Chondrocyte (in vitro differentiated cells): ENCODE measurements at places on chromosomes 6 and 20. TPM values are rescaled to one million over a fixed set of nuclear protein-coding genes. Genes with fewer than 3 reads are reported as not detected.

DLK2 gene
- 0.29 to 1.3 TPM (median 1.1 TPM) in 3 replicates for total RNA-seq

FAXC gene
- total RNA-seq: 6.8 to 9.7 TPM (median 8.0 TPM) in 3 replicates

GRCh38 chr6:126721581-126722160 lies 381.8 kb downstream of the CENPW start:
- DNase-seq: no peak
- no peaks in the 10 kb centered on the region for H3K36me3 ChIP-seq
- H3K27me3 ChIP-seq: peaks cover 1% of the 10 kb centered on the region
- H3K4me3 ChIP-seq: no peak overlapping the region
- H3K4me1 ChIP-seq: peaks cover 14% of the 10 kb centered on the region

DNA sequence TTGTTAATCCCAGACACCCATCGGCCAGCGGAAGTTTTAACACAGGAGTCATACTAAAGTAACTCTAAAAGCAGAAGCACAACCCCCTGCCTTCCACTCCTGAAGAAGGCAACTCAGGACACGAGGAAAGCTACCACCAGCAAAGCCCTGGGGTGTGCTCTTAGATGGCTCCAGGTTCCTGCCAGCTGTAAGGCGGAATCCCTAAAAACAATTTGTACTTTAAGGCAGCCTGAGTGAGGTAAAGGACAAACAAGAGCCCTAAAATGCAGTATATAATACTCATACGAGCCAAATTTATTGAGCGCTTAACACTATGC lies 8.7 kb downstream of the NDRG3 start:
- no peak overlapping the region for H3K4me3 ChIP-seq
- no peak for DNase-seq
- H3K36me3 ChIP-seq: no peaks in the 10 kb centered on the region
- H3K27me3 ChIP-seq: no peaks in the 10 kb centered on the region
- peaks cover 7% of the 10 kb centered on the region for H3K4me1 ChIP-seq
- no peak overlapping the region for H3K27ac ChIP-seq

COL11A2 gene
- total RNA-seq: 2.8 to 10.0 TPM (median 10.0 TPM) in 3 replicates

PDYN gene
- total RNA-seq: not detected in 3 replicates

DNA sequence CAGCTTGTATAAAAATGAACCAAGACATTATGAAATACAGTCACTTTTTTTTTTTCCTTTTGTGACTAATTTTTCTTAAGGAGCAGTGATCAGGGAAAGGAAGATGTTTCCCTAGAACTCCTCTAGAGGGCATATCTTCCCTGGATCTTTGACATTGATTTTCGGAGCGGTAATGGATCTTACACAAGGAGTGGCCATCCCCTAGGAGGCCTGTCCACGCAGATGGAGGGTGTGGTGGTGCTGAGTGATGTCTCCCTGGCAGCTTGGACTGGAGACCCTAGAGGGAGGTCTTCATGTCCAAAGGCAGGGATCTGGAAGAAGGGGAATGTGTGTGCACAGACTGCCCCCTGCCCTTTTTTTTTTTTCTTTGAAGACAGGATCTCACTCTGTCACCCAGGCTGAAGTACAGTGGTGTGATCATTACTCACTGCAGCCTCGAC lies 7.0 kb upstream of the KIFC1 start:
- no peak overlapping the region for H3K27ac ChIP-seq
- H3K4me3 ChIP-seq: no peak overlapping the region
- DNase-seq: no peak

- DNase-seq: no peak
- H3K27me3 ChIP-seq: no peaks in the 10 kb centered on the region
- H3K4me3 ChIP-seq: no peak overlapping the region
- H3K4me1 ChIP-seq: peaks cover 42% of the 10 kb centered on the region
Measured at GRCh38 chr20:24779131-24779530, 169.9 kb upstream of the CST7 start.

DDO gene
- not detected in 3 replicates for total RNA-seq

- DNase-seq: no peak
- peaks cover 7% of the 10 kb centered on the region for H3K4me1 ChIP-seq
- no peak overlapping the region for H3K27ac ChIP-seq
- no peak overlapping the region for H3K4me3 ChIP-seq
Measured at GRCh38 chr20:1477896-1478490, 11.3 kb upstream of the NSFL1C start.

DNA sequence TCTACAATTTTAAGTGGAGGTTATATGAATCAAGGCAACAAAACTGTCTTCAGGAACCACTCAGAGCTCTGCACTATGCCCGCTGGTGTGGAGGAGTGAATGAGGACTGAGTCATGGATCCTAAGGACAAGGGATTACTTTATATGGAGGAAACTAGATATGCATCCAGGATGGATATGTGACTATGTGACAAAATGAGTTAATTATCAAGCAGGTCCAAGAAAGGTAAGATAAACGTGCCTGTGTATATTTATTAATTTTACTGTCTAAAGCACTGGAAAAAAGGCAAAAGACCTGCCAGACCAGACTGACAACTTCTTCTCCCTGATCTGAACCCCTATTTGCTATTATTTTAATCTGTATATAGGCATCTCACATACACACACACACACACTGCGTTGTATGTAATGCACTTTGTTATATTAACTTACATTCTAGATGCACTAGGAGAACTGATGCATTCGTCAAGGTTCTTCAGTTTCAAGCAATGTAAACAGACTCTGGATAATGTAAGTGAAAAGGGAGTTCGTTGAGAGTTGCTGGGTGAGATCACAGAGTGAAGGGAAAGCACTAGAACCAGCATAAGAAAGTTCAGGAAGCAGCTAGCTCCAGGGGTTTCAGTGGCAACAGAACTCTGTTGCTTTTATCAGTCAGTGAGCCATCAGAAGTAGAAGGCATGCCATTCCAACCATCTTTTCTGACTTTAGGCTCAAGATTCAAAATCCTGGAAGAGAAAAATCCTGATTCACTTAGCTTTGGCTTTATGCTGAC lies 26.4 kb upstream of the ADGRG6 start:
- H3K4me3 ChIP-seq: no peak overlapping the region
- H3K27me3 ChIP-seq: no peaks in the 10 kb centered on the region
- H3K27ac ChIP-seq: peak overlapping the region; percentile 15
- peaks cover 26% of the 10 kb centered on the region for H3K4me1 ChIP-seq

DNA sequence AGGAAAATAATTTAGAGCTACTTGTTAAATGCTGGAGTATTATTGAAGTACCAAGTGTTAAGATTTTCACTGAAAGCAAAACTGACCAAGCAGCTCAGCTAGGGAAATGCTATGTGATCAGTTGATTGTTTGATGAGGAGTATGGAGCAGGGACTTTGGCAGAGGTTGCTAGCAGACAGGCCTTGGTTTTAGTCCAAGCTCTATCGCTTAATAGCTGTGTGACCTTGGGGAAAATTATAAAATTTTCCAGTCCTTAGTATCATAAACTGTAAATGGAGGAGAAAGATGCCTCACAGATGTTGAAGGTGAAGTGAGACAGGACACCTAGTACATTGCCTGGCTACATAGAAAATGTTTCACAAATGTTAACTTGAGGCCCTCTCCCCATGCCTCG lies 136.6 kb downstream of the MTHFD1L start:
- H3K4me1 ChIP-seq: peaks cover 37% of the 10 kb centered on the region
- H3K27me3 ChIP-seq: no peaks in the 10 kb centered on the region
- no peak for DNase-seq
- no peak overlapping the region for H3K27ac ChIP-seq
- H3K36me3 ChIP-seq: peaks cover 7% of the 10 kb centered on the region

- no peaks in the 10 kb centered on the region for H3K36me3 ChIP-seq
- no peak overlapping the region for H3K4me3 ChIP-seq
- DNase-seq: no peak
- H3K27me3 ChIP-seq: peaks cover 1% of the 10 kb centered on the region
- no peak overlapping the region for H3K27ac ChIP-seq
Measured at GRCh38 chr6:54910431-54910884, 63.9 kb downstream of the FAM83B start.

- no peak overlapping the region for H3K4me3 ChIP-seq
- no peaks in the 10 kb centered on the region for H3K4me1 ChIP-seq
- no peaks in the 10 kb centered on the region for H3K27me3 ChIP-seq
- DNase-seq: no peak
- no peak overlapping the region for H3K27ac ChIP-seq
Measured at GRCh38 chr6:163866192-163866591, 451.7 kb downstream of the QKI start.

HFE gene
- 6.1 to 7.5 TPM (median 6.4 TPM) in 3 replicates for total RNA-seq

- peaks cover 22% of the 10 kb centered on the region for H3K4me1 ChIP-seq
- H3K36me3 ChIP-seq: no peaks in the 10 kb centered on the region
- no peak overlapping the region for H3K4me3 ChIP-seq
- no peak for DNase-seq
- H3K27me3 ChIP-seq: no peaks in the 10 kb centered on the region
Measured at GRCh38 chr6:137823826-137824555, 43.1 kb upstream of the TNFAIP3 start.

GRCh38 chr20:2042400-2042799 lies 48.5 kb upstream of the PDYN start:
- H3K27me3 ChIP-seq: peaks cover 14% of the 10 kb centered on the region
- no peaks in the 10 kb centered on the region for H3K36me3 ChIP-seq
- H3K27ac ChIP-seq: no peak overlapping the region
- no peak overlapping the region for H3K4me3 ChIP-seq

DNA sequence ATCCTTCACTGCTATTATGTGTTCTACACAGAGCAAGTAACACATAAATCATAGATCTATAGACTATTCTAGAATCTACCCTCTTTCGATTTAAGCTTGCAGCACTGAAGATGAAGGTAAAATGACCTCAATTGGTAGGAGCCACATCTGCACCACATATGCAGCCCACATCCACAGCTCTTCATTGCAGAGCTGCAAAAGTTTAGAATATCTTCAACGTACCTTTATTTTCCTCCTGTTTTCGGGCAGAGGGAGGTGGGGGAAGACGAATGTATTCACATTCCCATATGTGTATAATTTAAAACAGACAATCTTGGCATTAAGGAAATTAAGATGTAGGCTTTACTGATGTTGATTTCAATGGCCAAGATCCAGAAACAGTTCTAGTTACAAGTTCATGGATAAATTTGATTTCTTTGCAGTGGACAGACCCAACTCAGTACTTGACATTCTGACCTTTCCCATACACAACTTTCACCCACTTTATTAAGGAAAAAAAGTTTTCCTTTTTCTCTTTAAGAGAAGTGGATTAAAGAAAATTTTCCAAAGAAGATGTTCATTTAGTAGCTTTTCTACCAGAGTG lies 14.0 kb downstream of the EPB41L2 start:
- peaks cover 6% of the 10 kb centered on the region for H3K36me3 ChIP-seq
- no peak overlapping the region for H3K27ac ChIP-seq
- H3K4me1 ChIP-seq: peaks cover 31% of the 10 kb centered on the region
- H3K4me3 ChIP-seq: no peak overlapping the region

DNA sequence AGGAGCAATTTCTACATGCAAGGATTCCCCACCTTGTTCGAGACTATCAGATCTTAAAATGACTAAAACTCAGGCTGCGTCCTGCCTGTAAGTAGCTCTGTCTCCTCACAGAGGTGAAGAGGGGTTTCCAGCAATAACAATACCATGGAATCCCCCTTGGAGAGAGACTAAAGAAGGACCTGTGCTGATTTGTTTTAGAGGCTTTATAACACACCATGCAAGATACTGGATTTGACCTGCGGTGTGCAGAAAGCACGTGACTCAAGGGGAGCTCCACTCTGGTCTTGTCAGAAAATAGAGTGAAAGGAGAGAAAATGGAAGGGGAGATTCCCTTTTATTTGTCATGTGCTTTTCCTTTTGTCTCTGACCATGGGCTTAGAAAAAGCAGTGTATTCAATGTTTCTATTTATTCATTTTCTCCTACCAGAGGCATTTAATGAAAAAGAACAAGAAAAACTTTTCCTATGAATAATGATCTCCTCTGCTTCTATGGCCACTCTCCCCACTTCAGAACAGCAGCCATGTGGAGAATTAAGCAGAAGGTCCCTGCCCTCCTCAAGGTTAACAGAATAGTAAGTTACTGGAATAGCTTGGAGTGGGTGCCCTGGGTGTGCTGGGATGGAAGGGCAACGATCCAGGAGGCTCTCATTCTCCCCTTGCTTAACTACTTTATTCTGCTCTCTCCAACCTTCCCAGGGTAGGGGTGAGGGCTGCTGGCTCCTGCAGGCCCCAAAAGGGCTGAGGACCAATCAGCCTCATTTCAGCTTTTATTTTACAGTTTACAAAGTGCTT lies 19.2 kb upstream of the MRPS10 start:
- peaks cover 3% of the 10 kb centered on the region for H3K4me1 ChIP-seq
- peaks cover 3% of the 10 kb centered on the region for H3K36me3 ChIP-seq
- H3K4me3 ChIP-seq: no peak overlapping the region
- no peaks in the 10 kb centered on the region for H3K27me3 ChIP-seq
- no peak overlapping the region for H3K27ac ChIP-seq
- peak; percentile 37 for DNase-seq

GRCh38 chr6:12909833-12910232 lies 193.3 kb downstream of the PHACTR1 start:
- H3K4me1 ChIP-seq: no peaks in the 10 kb centered on the region
- H3K27me3 ChIP-seq: peaks cover 27% of the 10 kb centered on the region
- H3K27ac ChIP-seq: no peak overlapping the region
- DNase-seq: no peak
- H3K4me3 ChIP-seq: no peak overlapping the region

DNA sequence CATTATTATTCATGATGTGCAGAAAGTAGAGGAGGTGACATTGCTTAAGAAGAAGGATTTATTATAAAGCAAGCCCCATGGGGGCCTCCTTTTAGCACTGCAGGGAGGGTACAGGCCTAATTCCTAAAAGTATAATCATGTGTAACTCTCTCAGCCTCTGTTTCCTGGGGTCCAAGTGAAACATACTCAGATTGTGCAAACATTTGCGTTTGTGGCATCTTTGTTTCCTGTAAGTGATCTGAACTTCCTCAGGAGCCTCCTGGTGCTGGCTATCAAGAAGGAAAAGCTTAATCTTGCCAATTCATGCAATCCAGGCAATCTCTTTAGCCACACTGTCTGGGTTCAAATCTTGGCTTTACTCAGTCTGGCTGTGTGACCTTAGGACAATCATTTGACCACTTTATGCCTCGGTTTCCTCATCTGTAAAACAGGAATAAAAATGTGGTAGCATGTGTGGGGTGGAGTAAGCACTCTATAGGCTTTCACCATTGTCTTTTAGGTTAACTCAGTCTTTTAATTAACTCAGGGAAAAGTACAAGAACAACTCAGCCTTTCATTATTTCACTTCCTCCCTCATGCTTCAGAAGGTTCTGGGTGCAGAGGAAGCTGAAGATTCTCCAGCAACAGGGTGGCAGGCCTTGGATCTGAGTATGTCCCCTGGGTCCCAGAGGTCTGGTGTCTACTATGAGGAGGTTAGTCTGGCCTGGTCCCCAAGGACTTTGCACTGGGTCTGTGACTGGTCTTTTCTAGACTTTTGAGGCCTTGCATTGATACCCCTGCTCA lies 831 bp upstream of the SIRPB2 start:
- peaks cover 54% of the 10 kb centered on the region for H3K27me3 ChIP-seq
- no peaks in the 10 kb centered on the region for H3K36me3 ChIP-seq
- H3K4me1 ChIP-seq: no peaks in the 10 kb centered on the region
- H3K4me3 ChIP-seq: no peak overlapping the region

GRCh38 chr20:13610184-13610583 lies 28.5 kb downstream of the TASP1 start:
- no peaks in the 10 kb centered on the region for H3K27me3 ChIP-seq
- H3K4me1 ChIP-seq: peaks cover 15% of the 10 kb centered on the region
- no peak for DNase-seq
- no peak overlapping the region for H3K27ac ChIP-seq
- H3K4me3 ChIP-seq: no peak overlapping the region
- H3K36me3 ChIP-seq: peaks cover 4% of the 10 kb centered on the region

GRCh38 chr6:23086100-23086499 lies 516.7 kb downstream of the HDGFL1 start:
- H3K36me3 ChIP-seq: no peaks in the 10 kb centered on the region
- no peaks in the 10 kb centered on the region for H3K27me3 ChIP-seq
- peaks cover 2% of the 10 kb centered on the region for H3K4me1 ChIP-seq
- no peak for DNase-seq
- H3K27ac ChIP-seq: no peak overlapping the region
